Retinal pigment epithelial cell (primary cell): ENCODE measurements at places on chromosomes 16 and 17.

GRCh38 chr17:71327376-71328059 lies 793.3 kb upstream of the SOX9 start:
- DNase-seq: no peak

- DNase-seq: no peak
These were observed 534 bp downstream of the PRSS36 start for GRCh38 chr16:31149332-31149731.

GRCh38 chr16:12170103-12171040 lies 193.8 kb downstream of the SNX29 start:
- DNase-seq: no peak

DNA sequence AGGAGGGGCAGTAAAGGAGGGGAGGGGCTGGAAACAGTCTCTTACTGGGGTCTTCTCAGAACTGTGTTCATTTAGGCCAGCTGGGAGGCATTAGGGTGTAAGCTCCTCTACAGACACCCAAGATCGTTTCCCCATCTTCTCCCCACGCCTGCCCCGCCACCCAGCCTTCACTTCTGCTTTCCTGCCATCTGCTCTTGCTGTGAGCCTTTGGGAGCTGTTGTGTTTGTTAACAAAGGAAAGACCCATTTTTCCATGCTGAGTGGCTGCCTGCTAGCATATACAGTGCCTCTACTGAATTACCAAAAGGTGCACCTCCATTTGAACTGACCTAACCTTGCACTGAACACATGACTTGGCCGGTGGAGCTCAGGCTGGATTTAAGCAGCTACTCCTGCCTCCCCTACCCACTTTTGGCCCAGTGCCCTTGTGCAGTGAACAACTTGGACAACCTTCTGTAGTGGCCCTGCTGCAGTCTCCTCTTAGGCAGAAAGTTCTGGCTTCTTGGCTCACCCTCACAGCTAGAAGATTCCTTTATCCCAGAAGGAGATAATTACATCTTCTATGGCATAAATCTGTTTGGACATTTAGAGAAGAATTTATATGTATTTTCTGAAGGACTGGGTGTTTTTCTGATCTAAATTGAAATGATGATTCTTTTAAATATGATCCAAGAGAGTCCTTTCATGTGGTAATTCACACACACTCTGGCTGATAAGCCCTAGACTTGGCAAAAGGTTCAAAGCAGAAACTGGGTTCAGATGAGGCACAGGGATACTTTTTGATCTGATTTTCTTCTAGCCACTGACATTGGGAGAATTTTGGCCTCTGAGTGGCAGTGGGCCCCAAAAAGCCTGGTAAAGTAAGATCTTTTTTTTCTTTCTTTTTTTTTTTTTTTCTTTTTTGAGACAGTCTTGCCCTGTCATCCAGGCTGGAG lies 81.9 kb upstream of the HNF1B start:
- no peak for DNase-seq

GRCh38 chr17:35812456-35812855 lies 3.2 kb downstream of the TAF15 start:
- DNase-seq: no peak

GRCh38 chr17:57636985-57637665 lies 108.0 kb downstream of the CCDC182 start:
- no peak for DNase-seq

DNA sequence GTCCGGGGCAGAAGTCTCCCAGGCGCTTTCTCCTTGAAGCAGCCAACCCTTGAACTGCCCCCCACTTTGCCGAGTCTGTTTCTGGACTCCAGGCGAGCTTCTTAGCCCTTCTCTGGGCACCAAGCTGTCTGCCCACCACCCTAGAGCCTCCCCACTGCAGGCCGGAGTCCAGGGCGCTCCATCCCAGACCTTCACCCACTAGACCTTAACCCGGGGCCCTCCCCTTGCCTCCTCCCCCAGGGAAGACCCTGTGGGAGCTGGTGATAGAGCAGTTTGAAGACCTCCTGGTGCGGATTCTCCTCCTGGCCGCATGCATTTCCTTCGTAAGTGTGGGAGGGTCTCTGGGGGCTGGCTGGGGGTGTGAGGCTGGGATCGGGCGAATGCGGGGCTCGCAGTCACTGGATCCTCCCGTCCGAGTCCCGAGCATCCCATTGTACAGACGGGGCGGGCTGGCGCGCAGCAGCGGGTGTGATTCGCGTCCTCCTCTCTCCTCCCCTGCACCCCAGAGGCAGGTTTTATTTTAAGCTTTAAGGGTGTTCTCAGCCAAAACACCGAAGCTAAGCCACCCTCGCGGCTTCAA lies 1.1 kb downstream of the ATP2A1 start:
- no peak for DNase-seq

- no peak for DNase-seq
These were observed 20.9 kb upstream of the PYY start for GRCh38 chr17:43974382-43975266.

DNA sequence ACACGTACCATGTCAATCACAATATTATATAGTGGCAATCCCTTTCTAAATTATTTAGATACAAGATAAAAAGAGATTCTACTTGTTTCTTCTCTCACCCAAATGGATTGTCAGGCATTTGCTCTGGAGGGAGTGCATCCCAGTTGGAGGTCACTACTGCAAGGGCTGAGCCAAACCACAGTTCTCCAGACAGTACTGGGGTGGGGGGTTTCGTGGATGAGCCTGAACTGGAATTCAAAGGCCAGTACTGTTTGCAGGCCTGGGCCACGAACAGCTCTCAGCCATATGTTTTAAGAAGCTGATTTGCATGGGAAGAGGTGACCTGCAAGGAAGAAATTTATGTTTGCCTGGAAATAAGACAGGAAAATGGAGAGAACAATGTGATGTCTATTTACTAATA lies 314.9 kb downstream of the PMP22 start:
- no peak for DNase-seq

DNA sequence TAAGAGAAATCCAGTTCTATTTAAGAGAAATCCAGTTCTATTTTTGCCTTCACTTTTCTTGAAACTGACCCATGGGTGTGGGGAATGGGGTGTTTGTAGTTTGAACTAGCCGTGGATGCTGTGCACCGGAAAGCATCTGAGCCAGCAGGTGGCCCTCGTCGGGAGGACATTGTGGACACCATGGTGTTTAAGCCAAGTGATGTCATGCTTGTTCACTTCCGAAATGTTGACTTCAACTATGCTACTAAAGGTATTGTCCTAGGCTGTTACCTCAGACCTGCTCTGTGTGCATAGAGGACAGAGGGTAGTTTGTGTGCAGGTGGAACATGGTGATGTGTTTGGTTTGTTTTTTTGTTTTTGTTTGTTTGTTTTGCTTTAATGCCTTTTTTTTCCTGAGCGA lies 3.3 kb downstream of the ATXN2L start:
- no peak for DNase-seq

GRCh38 chr17:13478326-13478830 lies 123.4 kb downstream of the HS3ST3A1 start:
- no peak for DNase-seq

GRCh38 chr16:11836650-11837244 lies 14.6 kb downstream of the RSL1D1 start:
- peak; percentile 76 for DNase-seq

GRCh38 chr17:382644-383533 lies 30.3 kb upstream of the RPH3AL start:
- peak; percentile 6 for DNase-seq

DNA sequence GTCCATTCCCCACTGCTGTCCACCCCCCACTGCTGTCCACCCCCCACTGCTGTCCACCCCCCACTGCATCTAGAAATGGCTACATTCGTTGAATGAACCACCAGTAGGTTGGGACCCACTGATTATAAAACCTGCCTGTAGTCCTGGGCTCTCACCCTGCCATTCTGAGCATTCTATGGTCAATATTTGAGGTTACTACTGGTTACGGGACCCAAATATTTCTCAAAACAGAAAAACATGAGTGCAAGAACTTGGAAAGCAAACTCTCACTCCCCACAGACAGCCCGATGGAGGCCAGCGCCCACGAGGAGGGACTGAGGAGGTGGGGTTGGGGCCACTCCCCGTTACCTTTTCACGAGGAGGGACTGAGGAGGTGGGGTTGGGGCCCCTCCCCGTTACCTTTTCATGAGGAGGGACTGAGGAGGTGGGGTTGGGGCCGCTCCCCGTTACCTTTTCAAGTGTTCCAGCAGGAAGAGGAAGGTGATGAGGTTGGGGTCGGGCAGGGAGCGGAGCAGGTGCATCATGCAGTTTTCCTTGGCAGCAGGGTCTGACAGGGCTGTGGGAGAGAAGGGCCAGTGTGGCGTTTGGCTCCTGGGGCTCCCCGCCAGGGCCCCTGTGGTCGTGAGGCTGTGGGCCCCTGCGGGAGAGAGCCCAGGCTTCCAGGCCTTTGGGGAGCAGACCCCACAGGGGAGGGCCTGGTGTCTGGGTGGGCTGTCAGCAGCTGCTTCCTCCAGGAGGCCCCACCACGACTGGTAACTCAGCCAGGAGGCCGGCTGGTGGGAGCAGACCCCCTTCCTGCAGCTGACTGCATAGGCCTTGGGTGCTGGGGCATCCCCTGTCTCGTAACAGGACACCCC lies 12.5 kb downstream of the TIMM22 start:
- DNase-seq: no peak

- DNase-seq: no peak
These were observed 695.3 kb downstream of the WWOX start for GRCh38 chr16:78794581-78795250.

DNA sequence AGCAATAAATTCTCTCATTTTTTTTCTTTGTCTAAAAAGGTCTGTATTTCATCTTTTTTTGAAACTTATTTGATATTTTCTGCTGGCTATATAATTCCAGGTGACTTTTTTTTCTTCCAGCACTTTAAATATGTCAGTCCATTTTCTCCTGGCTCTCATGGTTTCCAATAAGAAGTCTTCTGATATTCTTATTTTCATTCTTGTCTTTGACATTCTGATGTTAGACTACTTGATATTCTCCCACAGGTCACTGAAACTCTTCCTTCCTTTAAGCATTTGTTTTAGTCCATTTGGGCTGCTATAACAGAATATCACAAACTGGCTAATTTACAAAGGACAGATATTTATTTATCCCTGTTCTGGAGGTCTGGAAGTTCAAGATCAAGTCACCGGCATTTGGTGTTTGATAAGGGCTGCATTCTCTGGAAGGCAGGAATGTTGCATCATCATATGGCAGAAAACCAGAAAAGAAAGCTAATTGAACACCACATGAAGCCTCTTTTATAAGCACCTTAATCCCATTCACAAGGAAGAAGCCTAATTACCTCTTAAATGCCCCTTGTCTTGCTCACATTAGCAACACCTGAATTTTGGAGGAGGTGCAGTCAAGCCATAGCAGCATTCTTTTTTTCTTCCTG lies 242.1 kb upstream of the TNRC6C start:
- DNase-seq: no peak

DNA sequence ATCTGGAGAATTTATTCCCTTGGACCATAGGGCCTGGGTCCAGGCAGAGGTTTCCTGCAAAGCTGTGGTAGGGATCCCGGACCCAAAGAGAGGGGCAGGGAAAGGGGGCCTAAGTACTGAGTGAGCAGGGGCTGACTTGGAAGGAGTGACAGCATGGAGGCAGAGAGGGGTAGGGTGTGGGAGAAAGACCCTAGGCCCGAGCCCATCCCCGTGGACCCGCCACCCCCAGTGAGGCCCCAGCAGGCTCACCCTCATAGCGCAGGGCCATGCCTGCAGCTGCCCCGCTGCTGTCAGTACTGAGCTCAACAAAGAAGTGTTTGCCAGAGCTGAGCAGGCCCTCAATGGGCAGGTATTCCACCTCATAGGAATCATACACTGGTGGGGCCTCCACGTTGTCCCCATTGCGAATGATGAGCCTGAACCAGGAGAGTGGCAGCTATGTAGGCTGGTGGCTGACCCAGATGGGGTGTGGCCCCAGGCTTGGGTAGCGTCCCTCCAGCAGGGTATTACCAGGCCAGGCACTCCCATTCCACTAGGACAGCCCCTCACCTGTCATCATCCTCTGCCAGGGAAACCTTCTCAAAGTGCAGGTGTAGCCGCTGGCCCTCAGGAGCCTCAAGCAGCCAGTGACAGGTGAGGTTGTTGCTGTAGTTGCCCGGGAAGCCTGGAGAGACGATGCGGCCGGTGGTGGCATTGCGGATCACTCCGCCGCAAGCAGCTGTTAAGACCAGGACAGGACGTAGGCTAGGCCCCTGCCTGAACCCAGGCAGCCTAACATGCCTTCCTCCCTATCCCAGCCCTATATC lies 9.1 kb upstream of the PHF12 start:
- DNase-seq: no peak

GRCh38 chr17:40192961-40193360 lies 15.7 kb downstream of the RAPGEFL1 start:
- DNase-seq: no peak

- DNase-seq: peak; percentile 62
These were observed 1.2 kb downstream of the SNTB2 start for GRCh38 chr16:69188236-69188549.

DNA sequence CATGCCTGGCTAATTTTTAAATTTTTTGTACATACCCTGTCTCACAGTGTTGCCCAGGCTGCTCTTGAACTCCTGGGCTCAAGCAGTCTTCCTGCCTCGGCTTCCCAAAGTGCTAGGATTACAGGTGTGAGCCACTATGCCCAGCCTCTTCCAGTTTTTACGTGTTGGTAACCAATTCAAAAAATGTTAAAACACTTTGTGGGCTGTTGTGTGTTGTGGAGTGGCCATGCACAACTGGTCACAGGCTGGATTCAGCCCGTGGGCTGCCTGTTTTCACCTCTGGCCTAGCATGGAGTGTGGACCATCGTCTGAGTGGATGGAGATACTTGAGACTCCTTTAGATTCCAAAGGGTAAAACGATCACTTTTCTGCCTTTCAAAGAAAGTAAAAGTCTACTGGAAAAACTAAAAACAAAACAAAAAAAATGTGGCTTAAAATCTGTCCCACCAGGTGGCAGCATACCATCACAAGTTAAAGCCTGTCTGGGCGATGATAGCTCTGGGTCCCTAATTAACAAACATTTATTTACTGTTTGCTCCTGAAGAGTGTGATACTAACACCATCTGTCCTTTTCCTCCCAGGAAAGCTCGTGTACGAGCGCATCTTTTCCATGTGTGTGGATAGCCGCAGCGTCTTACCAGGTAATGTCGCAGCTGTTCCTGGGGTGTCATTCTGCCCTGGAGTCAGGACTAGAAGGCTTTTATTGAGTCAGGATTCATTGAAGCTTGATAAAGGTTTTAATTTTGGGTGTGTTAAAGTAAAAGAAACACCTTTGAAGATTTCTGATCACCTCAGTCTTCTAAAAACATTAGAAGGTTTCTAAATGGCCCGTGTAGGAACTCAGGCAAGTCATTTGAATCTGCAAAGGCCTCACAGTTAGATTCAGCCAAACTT lies 45.8 kb downstream of the VPS35L start:
- DNase-seq: no peak

GRCh38 chr16:75593825-75594820 lies 27.9 kb downstream of the GABARAPL2 start:
- DNase-seq: no peak
